Activated CD4-positive, alpha-beta T cell treated with anti-CD3 and anti-CD28 coated beads for 48 hours (primary cell): ENCODE measurements at places on chromosomes 7 and 10.
A peak's percentile ranks its signal among the peaks of the same experiment; 100 is the strongest.

GRCh38 chr7:50121286-50121685 is 28.2 kb upstream of the ZPBP start:
- DNase-seq, result no peak

DNA sequence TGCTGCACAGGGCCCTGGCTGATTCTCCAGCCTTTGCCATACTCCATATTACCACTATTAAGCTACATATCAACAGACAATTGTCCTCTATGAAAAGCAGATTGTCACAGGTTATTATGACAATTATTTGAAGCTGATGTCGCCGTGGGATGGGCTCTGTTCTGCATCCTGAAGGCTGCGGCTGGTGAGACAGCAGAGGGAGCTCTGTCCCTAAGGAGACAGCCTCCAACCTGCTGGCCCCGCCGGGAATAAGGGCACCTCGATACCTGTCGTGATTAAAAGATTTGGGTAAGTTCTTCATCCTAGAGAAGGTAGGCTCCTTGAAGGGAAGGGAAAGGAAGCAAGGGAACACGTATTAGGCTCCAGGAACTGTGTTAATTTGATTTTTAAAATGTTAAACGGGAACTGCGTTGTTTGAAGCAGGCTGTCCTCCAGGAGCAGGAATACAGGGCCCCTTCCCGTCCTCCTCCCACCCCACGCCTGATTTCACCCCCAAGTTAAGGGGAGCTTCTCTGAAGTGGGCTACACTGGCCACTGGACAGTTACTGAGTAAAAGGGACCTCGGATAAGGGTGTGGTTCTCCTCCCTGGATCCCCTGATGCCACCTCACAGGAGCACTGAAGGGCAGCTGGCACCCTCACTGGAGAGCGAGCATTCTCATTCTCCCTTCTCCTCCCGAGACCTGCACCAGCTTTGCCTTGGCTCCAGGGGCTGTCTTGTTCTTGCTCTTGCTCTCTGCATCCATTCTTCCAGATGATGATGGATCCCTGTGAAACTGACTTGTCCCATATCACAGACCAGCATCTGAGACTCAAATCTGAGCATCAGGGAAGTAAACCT is 11.8 kb upstream of the TIAL1 start:
- peak; percentile 46 for DNase-seq

DNA sequence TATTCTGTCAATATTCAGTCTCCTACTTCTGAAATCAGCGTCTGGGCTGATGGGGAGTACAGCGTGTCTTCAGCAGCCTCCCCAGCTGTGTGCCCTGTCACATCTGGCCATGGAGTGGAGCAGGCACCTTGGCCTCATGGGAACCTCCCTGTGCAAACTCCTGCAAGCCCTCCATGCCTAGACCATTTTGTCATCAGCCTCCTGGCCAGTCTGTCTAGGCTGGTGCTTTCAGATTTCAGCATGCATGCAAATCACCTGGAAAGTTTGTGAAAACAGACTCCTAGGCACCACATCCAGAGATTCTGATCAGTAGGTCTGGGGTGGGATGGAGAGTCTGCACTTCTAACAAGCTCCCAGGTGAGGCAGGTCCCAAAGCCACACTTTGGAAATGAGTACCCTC is 26.2 kb upstream of the CCSER2 start:
- no peak for DNase-seq

DNA sequence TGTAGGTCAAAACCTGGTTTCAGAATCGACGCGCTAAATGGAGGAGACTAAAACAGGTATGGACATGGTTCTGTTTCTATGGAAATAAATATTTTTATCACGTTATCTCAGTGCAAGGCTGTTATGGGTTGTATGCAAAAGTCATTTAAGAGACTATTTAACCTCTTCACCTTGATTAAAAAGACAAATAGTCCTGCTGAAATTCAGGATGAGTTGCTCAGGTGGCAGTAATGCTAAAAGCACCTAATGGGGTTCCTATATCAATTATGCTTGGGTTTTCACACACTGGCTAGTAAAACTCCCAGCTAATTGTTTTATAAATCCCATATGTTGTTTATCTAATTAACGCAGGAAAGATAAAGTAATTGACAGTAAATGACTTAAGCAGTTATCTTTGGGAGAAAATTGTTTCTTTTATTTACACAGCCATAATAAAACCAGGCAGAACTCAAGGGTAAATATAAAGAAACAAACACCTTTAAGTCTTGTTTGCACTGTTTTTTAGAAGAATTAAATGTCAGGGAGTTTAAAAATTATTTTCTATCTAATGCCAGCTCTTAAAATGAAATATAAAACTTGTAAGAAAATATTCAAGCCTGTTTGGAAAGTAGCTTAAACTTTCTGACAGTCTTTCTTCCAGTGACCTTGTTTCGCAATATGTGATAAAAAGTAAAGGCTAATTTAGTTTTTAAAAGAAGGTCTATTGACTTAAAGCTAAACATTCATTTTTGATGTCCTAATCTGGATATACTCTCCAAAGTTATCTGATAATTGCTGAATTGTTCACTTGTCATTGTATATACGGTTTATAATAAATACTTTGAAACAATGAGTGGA is 3.2 kb downstream of the HHEX start:
- no peak for DNase-seq

DNA sequence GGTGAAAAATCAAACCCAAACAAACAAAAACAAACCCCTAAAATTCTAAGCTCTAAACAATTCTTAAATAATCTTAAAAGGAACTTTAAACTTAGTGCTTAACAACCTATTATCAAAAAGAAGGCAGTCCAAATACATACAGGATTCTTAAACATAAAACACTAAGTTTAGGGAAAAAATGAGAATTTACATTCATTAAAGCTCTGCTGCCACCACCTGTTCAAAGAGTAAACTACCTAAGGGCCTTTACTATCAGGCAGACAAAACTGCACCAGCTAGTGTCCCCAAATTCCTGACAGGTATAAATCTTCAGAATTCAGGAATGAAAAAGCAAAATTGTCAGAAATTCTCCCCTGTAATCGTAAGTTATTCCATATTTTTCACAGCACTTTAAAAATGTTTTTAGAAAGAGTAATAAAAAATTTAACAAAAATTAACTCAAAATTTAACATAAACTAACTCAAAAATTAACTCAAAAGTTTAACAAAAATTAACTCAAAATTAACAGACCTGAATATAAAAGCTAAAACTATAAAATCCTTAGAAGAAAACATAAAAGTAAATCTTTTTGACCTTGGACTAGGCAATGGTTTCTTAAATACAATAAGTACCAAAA is 55.1 kb downstream of the PDZD8 start:
- no peak for DNase-seq

DNA sequence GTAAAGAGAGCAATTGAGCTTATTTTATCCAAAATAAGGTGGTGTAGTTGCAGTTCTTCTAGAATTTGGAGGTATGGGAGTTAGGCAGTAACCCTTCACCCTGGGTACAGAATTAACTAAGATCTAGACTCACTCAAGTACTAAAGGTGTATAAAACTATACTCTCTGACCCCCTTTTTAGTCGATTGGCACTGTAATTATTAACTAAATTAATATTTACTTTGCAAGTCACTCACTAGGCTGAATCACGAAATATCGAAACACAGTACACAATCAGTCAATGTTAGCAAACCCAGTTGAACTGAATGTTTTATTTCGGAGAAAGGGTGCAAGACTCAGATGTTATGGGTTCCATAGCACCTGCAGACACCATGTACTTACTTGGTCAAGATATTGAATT is 14.6 kb upstream of the CYP2C19 start:
- no peak for DNase-seq

DNA sequence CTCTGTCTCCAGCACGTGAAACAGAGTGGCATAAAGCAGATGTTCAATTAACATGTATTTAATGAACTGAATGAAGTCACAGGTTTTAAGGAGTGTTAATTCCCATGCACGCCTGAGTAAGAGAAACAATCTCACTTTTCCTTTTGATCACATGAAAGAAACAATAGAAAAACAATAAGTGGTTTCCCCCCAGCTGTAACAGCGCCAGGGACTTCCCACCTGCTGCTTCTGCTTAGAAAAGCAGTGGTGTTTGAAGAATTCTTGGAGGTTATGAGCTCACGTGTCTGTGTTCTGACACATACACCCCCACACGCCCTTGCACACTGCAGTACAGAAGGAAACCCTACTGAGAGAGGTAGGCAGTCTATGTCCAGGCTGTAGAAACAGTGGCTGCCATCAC is 51.3 kb upstream of the FRMD4A start:
- peak; percentile 47 for DNase-seq

DNA sequence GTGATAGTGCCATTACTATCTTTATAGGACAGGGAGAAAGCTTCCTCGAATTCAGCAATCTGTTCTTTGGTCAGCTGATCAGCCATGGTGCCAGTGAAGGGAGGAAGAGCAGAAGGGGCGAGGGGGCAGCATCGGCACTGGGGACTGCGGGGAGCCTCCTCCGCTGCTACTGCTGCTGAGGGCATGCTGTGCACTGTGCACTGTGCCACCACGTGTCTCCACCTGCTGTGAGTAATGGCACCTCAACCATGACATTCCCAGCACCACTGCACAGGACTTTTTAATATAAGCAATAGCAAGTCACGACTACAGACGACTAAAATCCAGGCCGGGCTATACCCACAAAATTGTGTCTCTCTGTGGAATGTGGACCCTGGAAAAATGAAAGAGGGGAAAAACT is 105.0 kb upstream of the LANCL2 start:
- DNase-seq, result no peak

DNA sequence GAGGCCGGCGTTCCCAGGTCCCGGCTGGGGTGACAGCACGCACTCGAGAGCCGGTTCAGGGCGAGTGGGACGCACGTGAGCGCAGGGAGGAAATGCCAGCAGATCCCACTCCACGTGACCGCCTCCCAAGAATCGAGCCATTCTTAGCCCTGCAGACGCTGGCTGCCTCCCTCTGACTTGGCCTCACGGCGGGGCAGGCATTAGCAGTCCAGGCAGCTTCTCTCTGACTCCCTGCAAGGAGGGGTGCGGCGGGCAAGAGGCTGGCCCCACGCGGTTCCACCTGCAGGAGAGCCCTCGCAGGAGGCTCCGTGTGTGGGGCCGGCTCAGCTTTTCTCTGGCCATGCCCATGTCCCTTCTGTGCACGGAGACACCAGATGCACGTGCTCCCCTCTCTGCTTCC is 10.1 kb downstream of the GPR146 start:
- DNase-seq, result no peak
